ENCODE measurements at places on chromosomes 13 and 19.

GRCh38 chr13:33497146-33497845 lies 211.7 kb upstream of the STARD13 start:
- peak overlapping the region; percentile 23 for H3K4me3 ChIP-seq
- no peaks in the 10 kb centered on the region for H3K36me3 ChIP-seq
- no peaks in the 10 kb centered on the region for H3K27me3 ChIP-seq
- peak; percentile 50 for DNase-seq

GRCh38 chr19:44592451-44592890 lies 20.9 kb upstream of the IGSF23 start:
- no peak for DNase-seq
- peaks cover 39% of the 10 kb centered on the region for H3K4me1 ChIP-seq
- peaks cover 8% of the 10 kb centered on the region for H3K27me3 ChIP-seq
- H3K4me3 ChIP-seq = no peak overlapping the region

GRCh38 chr13:107203146-107203847 lies 635.4 kb upstream of the ARGLU1 start:
- H3K27ac ChIP-seq = no peak overlapping the region
- H3K4me1 ChIP-seq = no peaks in the 10 kb centered on the region
- peak; percentile 3 for DNase-seq
- H3K4me3 ChIP-seq = no peak overlapping the region
- H3K27me3 ChIP-seq = peaks cover 5% of the 10 kb centered on the region

GRCh38 chr19:16794456-16795441 lies 34.4 kb upstream of the SIN3B start:
- H3K36me3 ChIP-seq = peaks cover 10% of the 10 kb centered on the region
- DNase-seq = no peak
- H3K27ac ChIP-seq = no peak overlapping the region
- H3K4me3 ChIP-seq = no peak overlapping the region

DNA sequence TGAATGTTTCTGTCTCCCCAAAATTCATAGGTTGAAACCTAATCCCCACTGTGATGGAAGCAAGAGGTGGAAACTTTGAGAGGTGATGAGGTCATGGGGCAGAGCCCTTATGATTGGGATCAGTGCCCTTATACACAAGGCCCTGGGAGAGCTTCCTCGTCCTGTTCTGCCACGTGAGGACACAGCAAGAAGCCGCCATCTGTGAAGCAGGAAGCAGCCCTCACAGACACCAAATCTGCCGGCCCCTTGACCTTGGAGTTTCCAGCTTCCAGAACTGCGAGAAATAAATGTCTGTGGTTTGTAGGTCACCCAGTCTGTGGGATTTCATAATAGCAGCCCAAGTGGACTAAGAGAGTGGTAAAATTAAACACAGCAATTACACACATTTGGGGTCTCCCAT lies 737.4 kb downstream of the UQCRFS1 start:
- no peaks in the 10 kb centered on the region for H3K4me1 ChIP-seq
- no peak for DNase-seq
- no peak overlapping the region for H3K27ac ChIP-seq
- H3K4me3 ChIP-seq = no peak overlapping the region
- peaks cover 4% of the 10 kb centered on the region for H3K36me3 ChIP-seq

DNA sequence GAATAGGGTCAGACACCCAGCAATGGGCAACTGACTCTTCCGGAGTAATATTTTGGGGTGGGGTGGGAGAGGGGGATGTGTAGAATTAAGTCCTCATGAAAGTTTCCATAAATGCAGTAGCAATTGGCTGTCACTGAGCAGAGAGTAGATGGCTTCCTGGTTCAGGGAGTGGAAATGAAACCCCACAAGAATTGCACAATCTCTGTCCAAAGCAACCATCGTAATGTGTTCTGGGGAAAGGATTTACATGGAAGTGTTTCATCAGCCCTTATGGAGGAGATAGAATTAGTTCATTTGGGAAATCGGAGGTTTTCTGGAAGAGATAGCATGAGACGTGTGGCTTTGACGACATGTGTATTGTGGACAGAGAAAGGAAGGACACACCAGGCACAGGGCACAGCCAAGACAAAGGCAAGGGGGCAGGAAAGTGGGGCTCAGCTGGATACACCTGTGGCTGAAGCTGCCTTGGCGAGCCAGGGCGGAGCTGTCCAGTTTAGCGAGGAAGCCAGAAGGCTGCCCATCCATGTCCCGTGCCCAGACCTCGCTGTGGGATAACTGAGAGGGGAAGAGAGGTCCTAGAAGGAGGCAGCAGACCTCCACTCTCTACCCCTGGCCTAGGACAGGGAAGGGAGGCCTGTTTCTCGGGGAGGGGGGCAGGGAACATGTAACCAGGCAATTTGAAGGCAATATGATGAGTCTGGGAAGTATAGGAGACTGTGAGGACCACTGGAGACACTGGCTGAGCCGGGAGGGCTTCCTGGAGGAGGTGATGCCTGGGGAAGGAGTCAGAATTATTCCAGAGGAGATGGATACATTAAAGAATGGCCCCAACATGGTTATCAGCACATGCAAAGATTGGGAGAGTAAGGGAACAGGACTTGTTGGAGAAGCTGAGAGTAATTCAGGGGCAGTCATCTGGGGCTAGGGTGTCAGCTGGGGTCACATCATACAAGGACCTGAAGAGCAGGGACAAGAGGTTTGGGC lies 2.6 kb upstream of the CLEC4G start:
- H3K36me3 ChIP-seq = no peaks in the 10 kb centered on the region
- no peaks in the 10 kb centered on the region for H3K4me1 ChIP-seq
- H3K4me3 ChIP-seq = no peak overlapping the region
